ENCODE measurements at places on chromosomes 4 and X. TPM values are rescaled to one million over a fixed set of nuclear protein-coding genes. Genes with fewer than 3 reads are reported as not detected.

Gene NRK
- 256 TPM for total RNA-seq

Gene CT83
- total RNA-seq: not detected

Gene ZAR1
- not detected for total RNA-seq

Gene FGA
- total RNA-seq: not detected

Gene MAOA
- 10.8 TPM for total RNA-seq

Gene CLTRN
- 1.0 TPM for total RNA-seq

Gene CXCL8
- 9.6 TPM for total RNA-seq

Gene GAGE12J
- total RNA-seq: not detected

Gene PABPC4L
- total RNA-seq: 13.1 TPM

Gene NSUN7
- total RNA-seq: 3.5 TPM

Gene TRIML2
- not detected for total RNA-seq

Gene BEND2
- not detected for total RNA-seq

Gene SATL1
- 0.10 TPM for total RNA-seq

Gene SMAD1
- 80.7 TPM for total RNA-seq

Gene HHIP
- total RNA-seq: 4.4 TPM

Gene KDR
- total RNA-seq: 56.2 TPM

Gene PDGFRA
- 138 TPM for total RNA-seq

Gene AREG
- total RNA-seq: 2.7 TPM

Gene SRPX2
- 30.4 TPM for total RNA-seq

Gene HPGDS
- total RNA-seq: 2.8 TPM

All from tongue (tissue), 3 donors.